ENCODE measurements at places on chromosomes 7 and 10. TPM values are rescaled to one million over a fixed set of nuclear protein-coding genes. Genes with fewer than 3 reads are reported as not detected.
A peak's percentile ranks its signal among the peaks of the same experiment; 100 is the strongest.

EGFR gene
- 4.5 TPM for total RNA-seq

- DNase-seq: peak; percentile 42
Observed at GRCh38 chr7:40135317-40135610, 459 bp downstream of the SUGCT start.

- no peak for DNase-seq
Observed at GRCh38 chr10:29798921-29799690, 164.3 kb upstream of the SVIL start.

DNA sequence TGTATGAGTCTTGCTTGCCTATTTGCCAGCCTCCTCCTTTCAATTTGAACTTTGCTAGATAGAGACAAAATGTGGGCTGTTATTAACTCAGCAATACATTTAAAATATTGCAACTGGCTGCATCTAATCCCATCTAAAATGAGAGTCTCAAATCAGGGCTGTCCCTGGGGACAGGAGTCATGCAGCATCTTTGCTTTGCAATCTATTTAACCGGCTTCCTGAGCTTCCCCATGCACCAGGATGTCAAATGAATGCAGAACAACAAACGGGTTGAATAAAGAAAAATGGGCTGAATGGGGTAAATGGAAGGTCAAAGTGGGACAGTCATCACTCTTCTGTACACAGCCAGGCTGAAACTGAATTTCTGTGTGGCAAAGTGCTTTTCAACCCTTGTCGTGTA, 89.2 kb downstream of the AOAH start:
- DNase-seq: no peak

TMEM139 gene
- 3.6 TPM for total RNA-seq

PPA1 gene
- total RNA-seq: 178 TPM

DNA sequence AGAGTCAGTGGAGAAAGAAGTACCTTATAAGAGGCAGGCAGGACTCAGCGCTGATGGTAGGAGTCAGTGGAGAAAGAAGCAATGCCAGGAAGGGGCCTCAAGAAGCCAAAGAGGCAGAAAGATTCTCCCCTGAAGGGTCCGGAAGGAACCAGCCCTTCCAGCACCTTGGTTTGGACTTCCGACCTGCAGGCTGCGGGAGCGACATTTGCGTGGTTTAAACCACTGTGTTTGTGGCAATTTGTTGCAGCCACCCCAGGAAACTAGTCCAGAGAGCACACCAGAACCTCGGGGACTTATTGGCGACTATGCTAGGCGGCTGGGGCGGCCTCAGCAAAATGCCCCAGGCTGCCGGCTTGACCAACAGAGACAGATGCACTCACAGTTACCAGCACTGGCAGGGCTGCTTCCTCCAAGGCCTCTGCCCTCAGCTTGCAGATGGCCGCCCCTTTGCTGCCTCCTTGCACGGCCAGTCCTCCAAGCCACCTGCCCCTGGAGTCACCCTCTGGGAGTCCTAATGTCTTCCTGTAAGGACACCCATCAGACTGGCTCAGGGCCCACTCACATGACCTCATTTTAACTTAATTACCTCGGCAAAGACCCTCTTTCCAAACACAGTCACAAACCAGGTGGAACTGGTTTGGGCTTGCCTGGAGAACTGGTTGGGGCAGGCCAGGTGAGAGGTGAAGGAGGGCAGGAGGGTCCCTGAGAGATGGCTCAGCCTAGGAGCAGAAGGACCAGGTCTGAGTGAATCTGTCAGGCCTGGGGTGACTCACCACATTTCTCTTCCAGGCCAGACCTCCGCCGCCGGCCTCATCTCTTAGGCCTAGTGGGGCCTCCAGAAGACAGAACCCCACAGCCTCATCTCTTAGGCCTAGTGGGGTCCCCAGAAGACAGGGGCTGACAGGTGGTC, 26.1 kb downstream of the CALML3 start:
- no peak for DNase-seq
